ENCODE measurements at places on chromosomes 3 and 15.

DNA sequence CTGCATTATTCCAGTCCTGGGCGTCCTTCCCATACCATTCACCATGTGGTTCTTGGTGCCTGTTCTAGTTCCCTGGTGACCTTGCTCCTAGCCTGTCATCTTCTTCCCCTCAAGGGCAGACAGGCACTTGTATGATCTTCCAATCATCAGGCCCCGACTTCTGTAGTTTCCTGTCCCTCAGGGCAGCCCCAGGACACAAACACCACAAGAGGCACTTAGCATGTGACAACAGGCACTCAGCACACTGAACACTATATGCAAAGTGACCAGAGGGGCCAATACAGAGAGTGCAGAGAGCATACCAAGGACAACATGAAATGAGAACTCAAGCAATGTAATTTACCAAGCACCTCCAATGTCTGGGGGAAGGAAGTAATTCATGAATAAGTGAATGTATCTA lies 17.9 kb downstream of the TMEM40 start:
- no peak for DNase-seq

- no peak for DNase-seq
These were observed 6.3 kb downstream of the CAV3 start for GRCh38 chr3:8739757-8740504.

DNA sequence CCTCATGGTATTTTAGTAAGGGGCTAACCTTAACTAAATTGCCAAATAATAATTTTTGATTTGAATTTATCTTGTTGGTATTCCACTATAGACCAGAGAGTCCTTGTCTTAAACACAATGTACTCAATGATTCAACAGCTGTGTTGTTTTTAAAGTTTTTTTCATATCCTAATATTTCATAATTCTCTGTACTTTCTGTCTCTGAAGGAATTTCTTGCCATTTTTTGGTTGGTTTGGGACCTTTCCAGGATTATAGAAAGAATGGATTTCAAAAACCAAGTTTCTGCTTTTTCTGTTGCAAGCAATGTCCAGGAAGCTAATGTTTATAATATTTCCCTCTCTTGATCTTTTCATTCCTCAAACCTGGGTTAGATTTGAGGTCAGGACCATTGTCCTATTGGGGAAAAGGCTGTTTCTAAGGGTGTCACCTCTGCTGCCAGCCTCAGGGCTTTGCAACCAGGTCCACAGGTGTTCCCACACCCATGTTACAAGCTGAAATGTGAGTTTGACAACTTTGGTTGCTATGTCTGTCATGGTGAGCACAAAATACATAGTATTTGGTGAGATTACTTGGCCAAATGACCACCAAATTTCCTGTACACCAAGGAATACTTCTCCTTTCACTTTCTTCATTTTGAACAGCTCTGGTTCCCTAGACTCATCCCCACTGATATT lies 363.7 kb upstream of the RGMA start:
- no peak for DNase-seq

DNA sequence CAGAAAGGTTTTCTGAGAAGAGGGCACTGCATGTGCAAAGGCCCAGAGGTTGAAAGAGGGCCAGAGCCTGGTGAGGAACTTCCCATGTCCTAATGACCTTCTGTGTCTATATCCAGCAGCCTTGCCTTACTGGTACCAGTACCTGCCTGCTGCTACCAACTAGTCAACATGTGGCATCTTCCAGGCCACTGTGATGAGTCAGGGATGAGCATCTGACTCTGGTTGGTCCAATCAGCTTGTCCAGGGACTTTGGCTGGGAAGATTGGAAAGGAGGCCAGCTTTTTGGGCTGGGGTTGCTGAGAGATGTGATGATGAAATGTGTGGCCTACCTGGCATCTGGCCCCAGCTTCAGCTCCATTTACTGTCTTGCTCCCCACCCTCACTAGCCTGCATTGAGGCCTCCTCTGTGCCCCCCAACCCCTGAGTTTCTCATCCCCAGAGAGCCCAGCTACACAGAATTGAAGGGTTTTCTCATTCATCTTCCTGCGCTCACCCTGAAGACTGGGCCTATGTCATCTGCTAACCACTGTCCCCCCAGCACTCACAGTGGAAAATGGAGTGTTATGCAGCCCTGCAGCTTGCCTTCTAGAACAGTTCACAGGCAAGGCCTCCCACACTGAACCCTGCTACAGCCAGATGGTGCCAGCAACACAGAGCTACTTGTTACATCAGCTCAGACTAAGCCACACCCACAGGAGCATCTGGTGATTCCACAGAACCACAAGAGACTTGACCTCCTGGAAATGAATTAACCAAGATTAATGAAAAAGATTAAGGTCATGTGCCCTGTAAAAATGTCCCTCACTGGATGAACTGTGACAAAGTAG lies 1.3 kb upstream of the TWF2 start:
- no peak for DNase-seq

DNA sequence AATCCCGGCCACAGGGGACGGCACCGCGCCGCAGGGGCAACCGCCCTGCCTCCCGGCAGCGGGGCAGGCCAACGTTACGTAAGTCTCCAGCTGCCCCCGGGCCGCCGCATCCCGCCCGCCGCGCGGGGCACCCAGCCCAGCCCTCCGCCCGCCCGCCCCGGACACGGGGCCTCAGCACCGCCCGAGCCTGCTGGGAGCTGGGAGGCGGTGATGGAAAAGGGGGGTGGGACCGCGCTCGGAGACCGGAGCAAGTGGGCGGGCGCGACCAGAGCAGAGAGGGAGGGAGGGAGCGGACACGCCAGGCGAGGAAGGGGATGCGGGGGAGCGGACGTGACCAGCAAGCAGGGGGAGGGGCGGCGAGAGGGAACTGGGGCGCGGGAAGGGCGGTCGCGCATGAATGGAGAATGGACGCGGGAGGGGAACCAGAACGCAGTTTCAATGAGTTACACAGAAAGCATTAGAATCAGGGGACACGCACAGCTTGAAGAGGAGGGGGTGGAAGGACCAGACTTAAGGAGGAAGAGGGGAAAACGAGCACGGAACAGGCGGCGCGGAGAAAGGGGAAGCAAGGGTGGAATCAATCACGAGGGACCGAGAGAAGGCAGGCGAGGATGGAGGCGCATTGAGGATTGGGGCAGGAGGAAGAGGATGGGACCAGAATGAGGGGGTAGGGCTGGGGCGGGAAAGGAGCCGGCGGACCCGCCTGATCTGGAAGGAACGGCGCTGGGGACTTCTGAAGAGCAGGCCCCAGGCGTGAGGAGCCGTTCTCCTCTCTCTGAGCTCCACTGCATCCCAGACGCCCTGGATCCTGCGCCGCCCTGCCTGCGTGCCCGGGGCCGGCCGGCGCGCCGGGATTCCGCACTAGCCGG lies 559 bp downstream of the PKM start:
- DNase-seq, result no peak

- no peak for DNase-seq
These were observed 5.2 kb upstream of the CD200R1 start for GRCh38 chr3:112980080-112980479.

DNA sequence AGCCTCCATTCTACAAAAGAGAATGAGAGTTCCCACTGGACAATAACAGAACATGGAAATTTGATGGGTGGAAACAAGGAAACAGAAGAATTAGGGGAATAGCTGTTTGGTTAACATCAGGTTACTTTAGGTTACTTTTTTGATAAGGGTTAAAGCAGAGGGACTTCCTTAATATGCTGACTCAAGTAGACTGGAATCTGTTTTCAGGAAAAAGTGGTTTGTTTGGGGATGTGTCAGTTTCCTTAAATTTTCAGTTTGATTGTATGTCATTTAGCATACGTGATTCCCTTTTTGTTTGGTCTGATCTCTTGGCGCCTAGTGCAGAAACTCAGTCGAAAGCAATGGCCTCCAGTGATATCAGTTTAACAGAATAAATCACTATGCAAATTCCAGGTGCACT lies 411.8 kb upstream of the GRM7 start:
- no peak for DNase-seq

GRCh38 chr15:43903864-43904290 lies 77.1 kb downstream of the WDR76 start:
- DNase-seq, result no peak

DNA sequence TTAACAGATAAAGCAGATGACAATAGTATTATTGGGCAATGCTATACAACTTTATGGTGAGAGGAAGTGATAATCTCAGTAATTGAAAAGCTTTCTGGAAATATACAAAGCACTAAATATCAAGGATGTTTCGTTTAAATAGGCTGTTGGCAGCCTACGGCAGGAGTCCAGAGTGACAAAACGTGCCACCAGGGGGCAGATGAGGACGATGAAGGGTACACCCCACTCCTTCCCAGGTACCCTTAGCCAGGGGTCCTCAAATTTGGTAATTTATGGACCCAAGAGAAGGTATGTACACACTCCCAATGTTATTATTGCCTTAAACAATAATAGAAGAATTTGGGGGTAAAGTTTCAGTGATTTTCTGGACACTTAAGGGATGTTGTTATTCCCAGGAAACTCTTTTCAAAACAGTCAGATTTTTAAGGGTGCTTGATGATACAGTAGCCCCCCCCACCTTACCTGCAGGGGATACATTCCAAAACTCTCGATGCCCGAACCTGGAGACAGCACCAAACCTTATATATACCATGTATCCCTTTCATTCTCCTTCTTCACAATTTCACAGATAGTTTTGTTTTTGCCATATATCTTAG lies 1.4 kb upstream of the MAGEL2 start:
- no peak for DNase-seq

DNA sequence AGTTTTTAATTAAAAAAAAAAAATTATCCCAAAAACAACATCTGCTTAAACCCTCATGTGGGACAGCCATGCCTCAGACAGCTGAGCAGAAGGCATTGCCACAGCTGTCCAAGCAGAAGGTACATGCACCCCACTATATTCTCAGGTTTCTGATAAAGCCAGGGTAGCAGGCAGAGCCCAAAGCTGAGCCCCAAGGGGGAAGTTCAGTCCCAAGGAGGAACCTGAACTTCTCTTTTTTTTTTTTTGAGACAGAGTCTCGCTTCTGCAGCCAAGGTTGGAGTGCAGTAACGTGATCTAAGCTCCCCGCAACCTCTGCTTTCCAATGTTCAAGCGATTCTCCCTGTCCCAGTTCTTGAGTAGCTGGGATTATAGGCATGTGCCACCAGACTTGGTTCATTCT lies 33.2 kb downstream of the MKRN2 start:
- DNase-seq, result no peak

GRCh38 chr3:167671878-167672427 lies 18.2 kb upstream of the WDR49 start:
- DNase-seq, result no peak

DNA sequence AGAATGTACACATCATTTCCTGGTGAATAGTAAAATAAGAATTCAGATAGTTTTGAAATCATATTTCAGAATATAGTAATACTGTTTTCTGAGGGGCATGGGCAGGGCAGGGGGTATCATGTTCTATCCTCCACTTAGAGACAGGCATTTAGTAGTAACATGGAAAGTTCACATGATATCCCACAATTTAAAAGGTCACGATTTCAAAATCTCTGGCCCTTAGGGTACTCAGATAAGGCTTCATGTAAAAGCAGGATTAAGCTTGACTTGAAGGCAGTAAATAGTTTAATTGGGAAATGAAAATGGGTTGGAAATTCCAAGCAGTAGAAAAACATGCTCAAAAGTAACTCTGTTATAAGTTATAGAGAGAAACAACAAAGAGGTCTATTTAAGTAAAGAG lies 353.2 kb upstream of the AGTR1 start:
- DNase-seq, result no peak

DNA sequence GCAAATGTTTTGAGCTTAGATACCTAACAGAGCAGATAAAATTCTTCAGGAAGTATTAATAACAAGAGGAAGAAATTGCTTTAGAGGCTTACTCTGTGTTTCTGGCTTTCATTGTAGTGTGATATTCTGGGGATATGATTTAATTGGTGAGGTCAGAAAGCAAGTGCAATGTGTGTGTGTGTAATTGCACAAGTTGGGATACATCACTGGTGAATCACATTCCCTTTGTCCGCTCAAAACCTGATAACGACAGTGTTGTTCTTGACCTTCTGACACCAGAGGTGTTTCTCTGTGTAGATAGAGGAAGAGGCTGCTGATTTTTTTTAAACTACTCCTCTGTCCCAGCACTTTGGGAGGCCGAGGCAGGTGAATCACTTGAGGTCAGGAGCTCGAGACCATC lies 161.1 kb downstream of the CACNA2D3 start:
- DNase-seq, result no peak

DNA sequence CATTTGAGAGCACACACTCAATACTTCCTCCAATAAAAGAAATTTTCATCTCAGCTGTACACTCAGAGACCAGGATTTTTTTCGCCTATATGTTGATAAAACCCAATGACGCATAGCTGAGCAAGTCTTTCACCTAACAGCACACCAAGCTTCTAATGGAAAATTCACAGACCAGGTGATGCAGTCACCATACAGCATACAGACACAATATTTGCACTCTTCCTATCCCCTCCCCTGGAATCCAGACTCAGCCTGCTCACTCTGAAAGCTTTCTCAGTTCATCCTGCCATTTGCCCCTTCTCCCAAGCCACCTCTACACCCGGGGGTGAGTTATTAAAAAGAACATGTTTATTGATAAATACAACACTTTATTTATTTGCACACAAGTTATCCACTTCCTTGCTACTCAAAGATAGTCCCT lies 1.7 kb downstream of the TBC1D5 start:
- no peak for DNase-seq

- DNase-seq, result no peak
These were observed 265.4 kb upstream of the LYSMD4 start for GRCh38 chr15:99998661-99999101.

GRCh38 chr15:27454281-27455075 lies 483.5 kb downstream of the GABRG3 start:
- DNase-seq, result no peak

GRCh38 chr15:97679106-97679688 lies 281.3 kb upstream of the ARRDC4 start:
- no peak for DNase-seq

- DNase-seq, result no peak
These were observed 36.8 kb upstream of the TM4SF4 start for GRCh38 chr3:149437710-149438109.

GRCh38 chr3:183541235-183541655 lies 14.3 kb downstream of the KLHL6 start:
- DNase-seq, result no peak

- DNase-seq, result no peak
These were observed 19.7 kb downstream of the OCA2 start for GRCh38 chr15:28079313-28079969.

DNA sequence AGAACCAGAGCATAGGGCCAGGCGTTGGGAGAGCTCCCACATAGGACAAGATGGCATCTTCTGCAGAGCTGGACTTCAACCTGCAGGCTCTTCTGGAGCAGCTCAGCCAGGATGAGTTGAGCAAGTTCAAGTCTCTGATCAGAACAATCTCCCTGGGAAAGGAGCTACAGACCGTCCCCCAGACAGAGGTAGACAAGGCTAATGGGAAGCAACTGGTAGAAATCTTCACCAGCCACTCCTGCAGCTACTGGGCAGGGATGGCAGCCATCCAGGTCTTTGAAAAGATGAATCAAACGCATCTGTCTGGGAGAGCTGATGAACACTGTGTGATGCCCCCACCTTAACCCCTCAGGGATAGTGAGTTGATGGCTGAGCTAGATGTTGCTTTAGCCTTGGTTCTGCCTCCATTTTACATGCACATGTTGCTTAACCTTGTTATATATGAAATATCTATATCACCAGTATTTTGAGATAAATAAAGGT lies at the start of gene PYDC2:
TSS of gene PYDC2 (plus strand) at position 51 of the 483 bp plus-strand sequence. CDS start at position 51, 0 bp downstream.
- no peak for DNase-seq

Data from stimulated activated CD4-positive, alpha-beta T cell treated with anti-CD3 and anti-CD28 coated beads, Interleukin-1b, Interleukin-23, amount 100 ng/mL, for 1 hour (primary cell).